M059J (cell line): ENCODE measurements at places on chromosomes 2 and 18.

- no peak for DNase-seq
Measured at GRCh38 chr18:72063001-72063400, 481.1 kb downstream of the CBLN2 start.

DNA sequence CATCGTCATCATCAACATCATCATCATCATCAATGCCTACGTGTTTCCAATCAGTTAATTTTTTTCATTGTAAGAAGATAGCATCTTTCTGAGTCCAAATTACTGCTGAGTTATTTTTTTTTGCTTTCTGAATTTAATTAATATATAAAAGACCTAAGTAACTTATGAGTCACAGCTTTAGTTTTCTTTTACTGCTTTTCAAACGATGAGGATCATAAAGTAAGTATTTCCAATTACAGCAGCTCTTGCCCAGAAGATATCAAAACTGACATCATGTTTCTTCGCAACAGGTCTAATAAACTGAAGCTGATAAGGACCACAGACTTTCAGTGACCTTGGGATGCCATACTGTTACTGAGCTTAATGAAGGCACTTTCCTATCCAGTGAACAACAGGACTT, 442.2 kb downstream of the DSEL start:
- DNase-seq, result no peak

DNA sequence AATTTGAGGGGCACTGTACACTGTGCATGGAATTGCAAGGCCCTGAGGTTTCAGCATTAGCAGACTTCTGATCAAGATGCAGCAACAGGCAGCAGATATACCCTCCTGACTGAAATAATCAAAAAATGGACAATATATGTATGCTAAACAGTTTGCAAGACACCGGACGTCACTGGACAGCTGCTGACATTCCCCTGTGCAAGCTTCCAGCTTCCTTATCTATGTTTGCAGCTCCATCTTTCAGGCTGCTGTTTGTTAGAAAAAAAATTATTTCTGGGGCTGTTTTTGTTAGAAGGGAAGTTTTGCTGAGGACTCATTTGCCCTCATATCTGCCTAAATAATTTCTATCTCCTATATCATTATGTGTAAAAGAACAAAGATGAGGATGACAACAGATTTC, 179.5 kb upstream of the BCL2L11 start:
- no peak for DNase-seq

GRCh38 chr2:208529796-208530195, 123.2 kb downstream of the PTH2R start:
- DNase-seq, result no peak

- DNase-seq, result no peak
Measured at GRCh38 chr2:224958873-224959272, 83.4 kb downstream of the DOCK10 start.

- DNase-seq, result no peak
Measured at GRCh38 chr2:191863988-191864387, 17.1 kb upstream of the CAVIN2 start.

- peak; percentile 46 for DNase-seq
Measured at GRCh38 chr2:75466708-75467311, 93.9 kb downstream of the EVA1A start.

- no peak for DNase-seq
Measured at GRCh38 chr2:37683241-37683640, 11.8 kb upstream of the CDC42EP3 start.

DNA sequence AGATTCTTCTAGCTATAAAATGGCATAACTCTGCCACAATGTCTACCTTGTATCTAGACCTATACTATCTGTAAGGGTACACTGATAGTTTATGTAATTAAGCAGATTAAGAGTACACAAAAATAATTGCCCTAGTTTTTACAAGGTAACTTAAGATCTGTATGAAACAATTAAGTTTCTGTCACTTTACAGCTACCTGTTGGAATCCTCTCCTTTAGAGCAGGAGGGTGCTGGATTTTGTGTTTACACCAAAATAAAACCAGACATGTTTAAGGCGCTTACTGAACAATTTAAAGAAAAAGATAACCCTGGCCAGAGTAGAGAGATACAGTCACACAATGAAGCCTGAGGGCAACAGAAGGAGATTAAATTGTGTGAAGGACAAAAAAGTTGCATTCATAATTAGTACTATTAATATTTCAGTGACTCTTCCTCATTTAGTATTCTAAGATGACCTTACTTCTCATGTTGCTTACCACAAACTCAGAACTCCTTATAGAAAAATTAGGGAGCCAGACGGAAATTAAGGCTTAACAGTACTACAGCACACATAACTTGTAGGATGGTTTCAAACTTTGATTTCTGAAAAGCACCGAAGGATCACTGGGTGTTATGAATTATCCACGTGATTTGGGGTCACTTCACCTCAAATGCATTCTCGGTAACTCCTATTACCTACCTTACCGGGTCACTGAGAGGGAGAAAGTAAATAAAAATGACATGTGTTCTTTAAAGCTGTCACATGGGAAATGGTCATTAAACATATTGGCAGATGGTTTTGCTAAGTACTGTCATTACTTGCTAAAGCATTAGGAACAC, 1.0 kb downstream of the DARS1 start:
- DNase-seq, result no peak

- DNase-seq, result peak; percentile 66
Measured at GRCh38 chr2:190177249-190178040, 114.9 kb upstream of the MSTN start.

DNA sequence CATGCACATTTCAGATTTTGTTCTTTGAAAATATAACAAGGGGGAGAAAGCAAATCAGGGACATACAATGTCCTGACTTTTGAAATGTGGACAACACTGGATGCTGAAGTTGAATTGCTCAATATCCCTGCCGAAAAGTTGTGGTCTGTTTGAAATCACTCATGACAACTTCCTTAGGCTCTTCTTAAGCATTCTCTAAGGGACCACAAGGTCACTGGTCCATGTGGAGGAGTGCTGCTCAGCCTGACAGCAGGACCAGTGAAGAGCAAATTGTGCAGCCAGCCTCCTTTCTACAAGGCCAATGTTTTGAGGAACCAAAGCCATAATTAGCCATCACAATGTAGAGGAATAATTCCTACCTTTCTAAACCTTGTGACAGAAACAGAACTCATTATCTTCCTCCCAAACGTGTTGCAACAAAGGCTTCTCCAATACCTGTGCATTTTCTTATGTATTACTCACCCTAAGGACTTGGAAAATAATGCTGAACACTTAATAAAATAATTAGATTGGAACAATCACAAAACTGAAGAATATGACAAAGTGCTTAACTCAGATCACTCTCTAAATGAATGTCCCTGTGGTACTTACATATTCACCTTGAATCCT, 1477.6 kb upstream of the NXPH2 start:
- DNase-seq, result no peak

DNA sequence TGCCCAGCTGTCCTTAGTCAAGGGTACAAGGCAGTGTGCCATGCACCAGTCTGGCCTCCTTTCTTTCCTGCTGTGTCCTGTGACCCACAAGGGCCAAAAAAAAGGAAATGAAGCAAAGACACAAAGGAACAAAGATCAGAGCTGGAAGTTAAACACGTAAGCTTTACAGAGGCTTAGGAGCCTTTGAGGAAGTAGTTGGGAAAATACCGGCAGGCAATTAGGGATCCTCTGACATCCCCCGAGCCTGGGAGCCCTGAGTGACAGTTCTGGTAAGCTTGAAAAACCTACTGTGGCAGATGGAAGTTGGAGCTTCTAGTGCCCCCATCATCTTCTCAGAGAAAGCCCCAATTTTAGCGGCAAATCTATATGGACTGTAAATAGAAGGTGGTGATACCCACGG, 78.5 kb downstream of the SPRED2 start:
- DNase-seq, result no peak

DNA sequence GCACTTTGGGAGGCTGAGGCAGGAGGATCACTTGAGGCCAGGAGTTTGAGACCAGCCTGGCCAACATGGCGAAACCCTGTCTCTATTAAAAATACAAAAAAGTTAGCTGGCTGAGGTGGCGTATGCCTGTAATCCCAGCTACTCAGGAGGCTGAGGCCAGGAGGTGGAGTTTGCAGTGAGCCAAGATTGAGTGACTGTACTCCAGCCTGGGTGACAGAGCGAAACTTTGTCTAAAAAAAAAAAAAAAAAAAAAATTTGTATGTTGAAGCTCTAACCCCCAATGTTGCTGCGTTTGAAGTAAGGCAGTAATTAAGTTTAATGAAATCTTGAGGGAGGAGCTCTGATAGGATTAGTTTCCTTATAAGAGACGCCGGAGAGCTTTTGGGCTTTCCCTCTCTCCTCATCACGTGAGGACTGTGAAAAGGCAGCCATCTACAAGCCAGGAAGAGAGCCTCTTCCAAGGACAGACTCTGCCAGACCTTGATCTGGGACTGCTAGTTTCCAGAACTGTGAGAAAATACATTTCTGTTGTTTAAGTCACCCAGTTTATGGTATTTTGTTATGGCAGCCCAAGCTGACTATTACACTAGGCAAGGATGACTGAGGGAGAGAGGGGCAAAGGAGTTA, 11.5 kb upstream of the PNPT1 start:
- no peak for DNase-seq

- peak; percentile 53 for DNase-seq
Measured at GRCh38 chr18:73717570-73717969, 430.1 kb downstream of the FBXO15 start.

DNA sequence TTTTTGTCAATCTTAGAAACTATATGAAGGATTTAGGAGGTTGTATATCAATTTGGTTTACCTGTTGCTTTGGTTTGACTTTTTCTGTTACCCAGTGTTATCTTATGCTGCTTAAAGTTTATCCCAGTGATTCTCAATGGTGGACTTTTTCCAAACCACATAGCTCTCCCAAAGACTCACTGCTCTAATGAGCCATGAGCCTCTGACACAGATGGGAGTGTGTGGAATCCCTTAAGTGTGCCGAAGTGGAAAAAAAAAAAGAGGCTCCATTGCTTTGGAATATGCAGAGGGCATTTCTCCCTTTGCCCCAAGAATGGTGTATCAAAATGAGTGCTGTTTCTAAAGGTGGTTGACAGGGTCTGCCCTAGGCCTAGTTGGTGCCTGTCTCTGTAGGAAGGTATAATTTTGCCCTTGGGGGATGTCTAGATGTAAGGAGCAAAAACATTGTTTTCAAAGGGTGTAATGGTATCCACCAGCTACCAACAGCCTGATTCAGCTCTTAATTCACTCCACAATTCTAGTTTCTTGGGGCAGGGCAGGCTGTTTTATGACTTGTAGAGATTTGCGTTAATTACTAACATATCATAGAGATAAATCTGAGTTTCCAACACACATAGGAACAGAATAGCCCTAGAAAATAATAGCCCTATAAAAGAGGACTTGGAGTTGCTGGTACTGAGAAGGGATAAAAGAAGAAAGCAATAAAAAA, 64.3 kb upstream of the CYP26B1 start:
- DNase-seq, result peak; percentile 88

DNA sequence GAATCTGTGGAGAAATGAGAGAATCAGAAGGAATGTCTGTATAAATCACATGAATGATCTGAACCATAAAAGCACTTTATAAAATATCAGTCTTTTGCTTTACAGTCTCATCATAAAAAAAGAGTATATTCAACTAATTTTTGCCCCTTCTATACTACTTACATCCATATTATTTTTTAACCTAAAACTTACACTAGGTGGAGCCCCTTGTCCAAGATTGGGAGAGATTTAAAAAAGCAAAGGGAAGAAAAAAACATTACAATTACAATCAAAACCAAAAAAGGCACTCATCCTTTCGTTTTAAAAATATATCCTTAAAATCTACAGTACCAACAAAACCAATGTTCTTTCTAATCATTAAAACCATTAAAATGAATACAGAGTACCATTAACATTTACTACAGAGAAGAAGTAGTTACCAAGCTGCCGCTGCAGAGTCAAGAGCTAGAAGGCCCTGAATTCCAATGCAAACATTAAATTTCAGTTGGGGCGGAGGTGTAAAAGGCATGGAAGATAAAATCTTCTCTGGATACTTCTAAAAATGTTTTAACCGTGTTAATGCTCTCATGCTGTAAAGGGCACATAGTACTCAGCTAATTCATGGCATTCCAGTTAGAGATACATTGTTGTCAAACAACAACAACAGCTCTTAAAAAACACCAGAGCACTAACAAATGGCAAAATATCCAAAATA, 56.7 kb upstream of the EPB41L3 start:
- peak; percentile 10 for DNase-seq

DNA sequence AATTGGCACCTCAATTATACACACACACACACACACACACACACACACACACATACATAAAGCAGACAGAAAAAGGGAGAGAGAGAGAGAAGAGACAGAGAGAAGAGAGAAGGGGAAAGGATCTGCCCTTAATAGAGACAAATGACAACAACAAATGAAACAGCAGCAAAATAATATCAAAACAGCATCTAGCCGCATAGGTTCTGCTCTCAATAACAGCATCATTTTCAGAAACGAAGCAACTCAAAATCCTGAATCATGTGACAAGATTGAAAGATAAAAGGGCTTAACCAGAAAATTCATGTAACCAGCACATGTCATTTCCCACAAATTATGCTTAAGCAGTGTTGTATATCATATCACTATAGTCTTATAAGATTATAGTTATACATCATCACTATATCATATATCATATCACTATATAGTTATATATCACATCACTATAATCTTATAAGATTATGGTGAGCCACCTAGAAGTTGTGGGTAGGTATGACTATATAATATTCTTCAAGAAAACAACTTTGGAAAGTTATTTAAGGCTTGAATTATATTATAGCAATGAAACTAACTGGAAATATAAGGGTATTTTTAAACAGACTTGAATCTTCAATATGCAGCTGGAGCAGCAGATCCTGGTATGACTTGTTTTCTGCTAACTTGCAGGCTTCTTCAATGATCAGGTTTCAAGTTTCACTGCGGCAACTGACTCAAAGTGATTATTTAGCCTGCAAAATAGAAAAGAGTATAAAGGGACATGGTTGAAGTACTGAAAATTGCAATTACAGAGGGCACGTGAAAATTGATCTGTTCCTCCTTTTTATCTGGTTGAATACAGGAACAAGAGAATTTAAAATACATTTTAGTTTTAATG, 16.1 kb upstream of the VPS54 start:
- DNase-seq, result no peak

- no peak for DNase-seq
Measured at GRCh38 chr2:62347563-62348270, 151.8 kb downstream of the B3GNT2 start.

GRCh38 chr2:196238836-196239380, 67.5 kb upstream of the STK17B start:
- DNase-seq, result no peak

DNA sequence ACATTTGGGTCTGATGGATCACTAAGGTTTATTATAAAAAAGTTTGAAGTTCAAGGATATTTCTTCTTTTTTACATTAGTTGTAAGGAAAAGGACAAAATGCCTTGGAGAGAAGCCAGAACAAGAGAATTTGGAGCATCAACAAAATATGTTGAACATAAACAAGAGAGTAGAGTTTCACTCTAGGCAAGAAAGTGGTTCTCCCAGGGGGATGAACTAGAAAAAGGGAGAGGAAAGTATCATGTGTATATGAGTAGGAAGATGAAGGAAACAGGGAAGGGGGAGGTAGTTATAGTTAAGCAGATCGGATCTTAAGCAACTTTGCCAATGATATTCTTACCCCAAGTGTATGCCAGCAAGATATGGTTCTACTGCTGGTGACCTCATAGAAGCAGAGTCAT, 63.8 kb upstream of the GALNT3 start:
- DNase-seq, result no peak

- DNase-seq, result no peak
Measured at GRCh38 chr18:32968248-32968647, 195.4 kb upstream of the KLHL14 start.

- DNase-seq, result peak; percentile 74
Measured at GRCh38 chr18:73945130-73945792, 202.4 kb downstream of the FBXO15 start.
